ENCODE measurements at places on chromosomes 7 and 10. TPM values are rescaled to one million over a fixed set of nuclear protein-coding genes. Genes with fewer than 3 reads are reported as not detected.

The FEZF1 gene
- total RNA-seq = not detected

The SLF2 gene
- total RNA-seq = 34.0 TPM

The AQP1 gene
- not detected for total RNA-seq

The LRRN3 gene
- 28.0 TPM for total RNA-seq

The TMEM229A gene
- not detected for total RNA-seq

The CREB5 gene
- not detected for total RNA-seq

The LLCFC1 gene
- total RNA-seq = not detected
